B cell (primary cell): ENCODE measurements at places on chromosomes 13 and 19.

DNA sequence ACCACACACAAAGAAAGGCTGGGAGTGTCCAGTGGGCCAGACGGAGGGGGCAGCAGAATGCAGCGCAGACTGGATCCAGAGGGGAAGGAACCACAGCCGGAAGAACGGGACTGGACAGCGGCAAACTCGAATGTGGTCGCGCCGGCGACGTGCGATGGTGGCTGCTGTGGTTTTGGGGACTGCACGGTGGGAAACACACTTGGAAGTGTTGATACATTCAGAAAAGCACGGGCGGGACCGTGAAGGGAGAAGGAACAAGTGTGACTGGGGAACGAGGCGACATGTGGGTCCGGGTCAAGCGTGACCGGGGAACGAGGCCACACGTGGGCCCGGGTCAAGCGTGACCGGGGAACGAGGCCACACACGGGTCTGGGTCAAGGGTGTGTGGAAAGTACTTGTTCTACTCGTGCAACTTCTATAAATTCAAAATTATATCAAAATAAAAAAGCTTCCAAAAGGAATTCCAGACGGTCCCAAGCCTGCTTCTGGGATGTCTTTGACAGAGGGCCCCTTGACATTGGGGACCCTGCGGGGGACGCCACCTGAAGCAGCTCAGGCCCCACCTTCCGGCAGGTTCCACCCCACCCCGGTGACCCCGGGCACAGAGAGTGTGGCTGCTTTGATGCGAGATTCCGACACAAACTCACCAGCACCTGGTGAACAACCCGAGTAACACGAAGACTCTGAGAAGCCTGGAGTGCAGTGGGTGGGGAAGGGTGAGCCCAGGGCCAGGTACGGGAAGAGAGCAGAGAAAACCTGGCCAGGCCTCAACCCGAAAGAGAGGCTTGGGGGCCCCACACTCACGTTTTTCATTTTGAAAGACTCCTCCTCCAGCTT, 25.1 kb upstream of the C13orf46 start:
- no peak for DNase-seq
- no peak overlapping the region for H3K4me3 ChIP-seq
- no peaks in the 10 kb centered on the region for H3K27me3 ChIP-seq
- peaks cover 56% of the 10 kb centered on the region for H3K36me3 ChIP-seq
- no peak overlapping the region for H3K27ac ChIP-seq

DNA sequence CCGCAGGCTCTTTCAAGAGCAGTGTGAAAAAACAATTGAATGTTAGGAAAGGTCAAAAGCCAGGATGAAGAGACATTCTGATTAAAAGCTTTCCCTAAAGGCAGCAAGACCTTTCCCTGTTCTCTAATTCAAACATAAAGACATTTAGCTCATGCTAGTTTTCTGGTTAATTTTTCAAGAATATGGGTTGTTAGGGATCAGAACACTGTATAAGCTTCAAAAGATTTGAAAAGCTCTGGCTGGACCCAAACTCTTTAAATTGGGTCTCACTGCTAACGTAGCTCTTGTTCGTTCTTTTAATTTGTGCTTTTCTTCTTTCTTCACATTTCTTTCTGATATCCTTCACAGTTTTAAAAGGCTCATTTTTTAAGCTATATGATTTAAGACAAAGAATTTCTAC, 877.0 kb downstream of the EFNB2 start:
- DNase-seq, result no peak
- no peaks in the 10 kb centered on the region for H3K4me1 ChIP-seq
- H3K4me3 ChIP-seq, result no peak overlapping the region
- H3K27me3 ChIP-seq, result no peaks in the 10 kb centered on the region
- no peaks in the 10 kb centered on the region for H3K36me3 ChIP-seq

DNA sequence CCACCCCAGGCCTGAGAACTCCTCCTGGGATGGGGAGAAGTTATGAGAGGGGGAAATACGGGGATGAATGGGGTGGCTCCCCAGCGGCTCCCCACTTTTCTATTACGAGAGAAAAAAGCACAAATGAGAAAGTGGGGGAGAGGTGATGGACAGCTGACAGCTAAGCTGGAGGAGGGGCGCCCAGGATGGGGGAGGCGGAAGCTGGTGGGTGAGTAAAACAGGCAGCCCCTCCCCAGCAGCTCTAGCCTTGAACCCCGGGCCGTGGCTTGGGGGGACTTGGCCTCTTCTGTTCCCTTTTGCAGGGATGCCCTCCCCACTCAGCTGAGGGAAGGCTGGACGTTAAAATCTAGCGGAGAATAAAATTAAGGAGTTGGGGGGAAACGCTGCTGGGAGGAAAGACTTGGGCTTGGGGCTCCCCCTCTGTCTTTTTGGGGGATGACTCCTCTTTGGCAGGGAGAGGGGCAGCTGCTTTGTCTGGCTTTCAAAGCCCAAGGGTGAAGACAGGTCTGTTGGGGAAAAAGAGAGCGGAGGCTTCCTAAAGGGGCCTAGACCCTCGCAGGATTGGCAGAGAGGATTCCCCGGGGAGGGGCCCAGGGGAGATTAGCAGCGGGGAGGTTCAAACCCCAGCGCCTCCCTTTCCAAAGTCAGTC, 1.4 kb upstream of the SAMD1 start:
- H3K27me3 ChIP-seq, result no peaks in the 10 kb centered on the region
- peak overlapping the region; percentile 89 for H3K4me3 ChIP-seq
- H3K27ac ChIP-seq, result peak overlapping the region; percentile 87
- H3K36me3 ChIP-seq, result peaks cover 6% of the 10 kb centered on the region
- DNase-seq, result no peak

- no peaks in the 10 kb centered on the region for H3K27me3 ChIP-seq
- H3K27ac ChIP-seq, result no peak overlapping the region
- H3K36me3 ChIP-seq, result no peaks in the 10 kb centered on the region
- no peak overlapping the region for H3K4me3 ChIP-seq
- H3K4me1 ChIP-seq, result no peaks in the 10 kb centered on the region
Measured at GRCh38 chr19:21922276-21922675, 86.3 kb upstream of the ZNF43 start.

GRCh38 chr13:111860231-111860552, 206.8 kb upstream of the SOX1 start:
- no peak for DNase-seq
- no peaks in the 10 kb centered on the region for H3K36me3 ChIP-seq
- no peaks in the 10 kb centered on the region for H3K27me3 ChIP-seq
- no peak overlapping the region for H3K4me3 ChIP-seq
- H3K4me1 ChIP-seq, result no peaks in the 10 kb centered on the region
- H3K27ac ChIP-seq, result no peak overlapping the region

GRCh38 chr13:49936968-49937273, 781 bp upstream of the SPRYD7 start:
- peaks cover 15% of the 10 kb centered on the region for H3K4me1 ChIP-seq
- H3K27ac ChIP-seq, result peak overlapping the region; percentile 90
- no peak for DNase-seq
- no peaks in the 10 kb centered on the region for H3K27me3 ChIP-seq
- peak overlapping the region; percentile 76 for H3K4me3 ChIP-seq
- H3K36me3 ChIP-seq, result no peaks in the 10 kb centered on the region

DNA sequence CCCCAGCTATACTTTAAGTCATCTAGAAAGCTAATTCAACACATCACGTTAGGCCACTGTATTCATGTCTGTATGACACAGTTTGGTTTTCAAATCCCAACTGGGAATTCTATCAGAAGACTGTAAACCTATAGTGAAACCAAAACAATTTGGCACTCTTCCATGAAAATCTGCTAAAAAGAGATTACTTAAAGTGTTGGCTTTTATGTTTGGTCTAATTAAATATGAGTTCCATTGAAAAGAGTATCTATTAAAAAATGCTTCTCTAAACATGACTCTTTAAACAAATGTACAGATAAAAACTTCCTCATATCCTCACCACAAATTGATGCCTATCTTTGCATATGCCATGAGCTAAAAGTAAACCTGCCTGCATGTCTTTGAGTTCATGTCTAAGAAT, 25.4 kb downstream of the PCDH9 start:
- peaks cover 10% of the 10 kb centered on the region for H3K4me1 ChIP-seq
- H3K4me3 ChIP-seq, result no peak overlapping the region
- no peak overlapping the region for H3K27ac ChIP-seq
- no peak for DNase-seq

DNA sequence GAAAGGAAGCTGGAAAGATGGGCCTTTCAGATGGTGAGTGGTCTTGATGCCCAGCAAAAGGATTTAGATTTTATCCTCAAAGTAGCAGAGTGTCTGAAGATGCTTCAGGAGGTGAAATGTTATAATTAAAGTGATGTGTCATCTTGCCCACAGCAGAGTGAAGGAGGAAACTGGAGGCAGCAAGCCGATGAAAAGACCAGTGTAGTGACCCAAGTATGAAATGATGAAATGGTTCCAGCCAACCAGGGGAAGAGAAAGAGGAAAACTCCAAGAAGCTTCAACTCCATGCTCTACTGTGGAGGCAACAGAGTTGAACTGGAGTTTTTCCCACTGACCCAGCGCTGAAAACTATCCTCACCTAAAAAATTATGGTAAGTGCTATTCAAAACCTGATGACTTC, 66.7 kb downstream of the FOXO1 start:
- H3K27ac ChIP-seq, result peak overlapping the region; percentile 85
- H3K36me3 ChIP-seq, result no peaks in the 10 kb centered on the region
- H3K27me3 ChIP-seq, result no peaks in the 10 kb centered on the region
- peaks cover 86% of the 10 kb centered on the region for H3K4me1 ChIP-seq

GRCh38 chr19:41929536-41930071, 1.4 kb upstream of the ERFL start:
- DNase-seq, result no peak
- peaks cover 53% of the 10 kb centered on the region for H3K4me1 ChIP-seq
- H3K27ac ChIP-seq, result no peak overlapping the region

DNA sequence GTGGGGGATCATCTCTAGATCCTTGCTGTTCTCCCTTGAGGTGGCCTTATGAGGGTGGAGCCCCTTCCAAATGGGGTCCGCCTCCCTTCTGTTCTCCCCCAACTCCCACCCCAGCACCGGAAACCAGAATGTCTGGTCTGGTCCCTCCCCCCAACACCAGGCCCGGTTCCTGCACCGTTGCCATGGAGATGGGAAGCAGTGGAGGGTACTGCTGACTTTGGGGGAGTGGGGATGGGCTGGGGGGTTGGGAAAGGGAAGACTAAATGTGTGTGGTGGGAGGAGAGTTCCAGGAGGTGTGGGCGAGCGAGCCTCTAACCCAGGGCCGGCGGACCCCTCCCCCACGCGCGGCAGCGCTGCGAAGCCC, 1.7 kb downstream of the SHANK1 start:
- peaks cover 11% of the 10 kb centered on the region for H3K4me1 ChIP-seq
- no peak overlapping the region for H3K4me3 ChIP-seq
- no peaks in the 10 kb centered on the region for H3K36me3 ChIP-seq
- H3K27ac ChIP-seq, result no peak overlapping the region
- H3K27me3 ChIP-seq, result no peaks in the 10 kb centered on the region
- no peak for DNase-seq

- H3K27me3 ChIP-seq, result no peaks in the 10 kb centered on the region
- H3K27ac ChIP-seq, result no peak overlapping the region
Measured at GRCh38 chr13:113756441-113757097, 2.5 kb upstream of the TMEM255B start.

DNA sequence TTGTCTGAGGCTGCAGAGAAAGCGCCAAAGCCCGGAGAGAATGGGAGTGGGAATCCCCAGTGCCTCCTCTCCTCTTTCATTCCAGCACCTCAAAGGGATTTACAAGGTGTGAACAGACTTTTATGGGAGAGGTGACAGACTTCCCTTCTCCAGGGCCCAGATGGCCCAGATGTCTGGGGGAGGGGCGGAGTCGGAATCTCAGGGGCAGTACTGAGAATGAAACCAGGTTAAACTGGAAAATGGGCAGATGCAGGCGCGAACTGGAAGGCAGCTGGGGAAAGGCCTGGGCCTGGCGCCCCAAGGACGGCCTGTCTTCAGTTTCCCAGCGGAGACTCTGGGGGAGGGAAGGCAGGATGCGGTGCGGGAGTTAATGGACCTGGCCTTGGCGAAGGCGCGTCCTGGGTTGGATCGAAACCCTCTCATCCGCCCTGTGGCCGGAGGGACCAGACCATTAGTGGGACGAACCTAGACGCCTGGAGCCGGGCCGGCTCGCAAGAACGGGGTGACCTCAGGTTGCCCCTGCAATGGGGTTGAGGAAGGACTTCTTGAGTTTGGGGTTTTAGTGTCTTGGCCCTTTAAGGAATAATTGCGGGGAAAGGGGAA, 592 bp upstream of the TRIP10 start:
- H3K4me1 ChIP-seq, result peaks cover 51% of the 10 kb centered on the region
- H3K4me3 ChIP-seq, result peak overlapping the region; percentile 33
- no peaks in the 10 kb centered on the region for H3K36me3 ChIP-seq

- H3K4me1 ChIP-seq, result peaks cover 13% of the 10 kb centered on the region
- H3K36me3 ChIP-seq, result peaks cover 2% of the 10 kb centered on the region
- peak; percentile 87 for DNase-seq
- H3K27ac ChIP-seq, result peak within 1 kb of the TSS; percentile 92
- peak within 1 kb of the TSS; percentile 88 for H3K4me3 ChIP-seq
Measured at GRCh38 chr19:34254046-34254697, at the start of gene GARRE1. TSS of gene GARRE1 (plus strand) at chr19:34254554. CDS start at chr19:34300474, 45,920 bp downstream.

- H3K27ac ChIP-seq, result no peak overlapping the region
- H3K4me3 ChIP-seq, result no peak overlapping the region
- H3K27me3 ChIP-seq, result no peaks in the 10 kb centered on the region
Measured at GRCh38 chr19:54014920-54015560, 23.6 kb downstream of the CACNG6 start.

GRCh38 chr19:14058182-14059092, 3.4 kb downstream of the PALM3 start:
- peaks cover 22% of the 10 kb centered on the region for H3K4me1 ChIP-seq
- no peaks in the 10 kb centered on the region for H3K36me3 ChIP-seq
- DNase-seq, result no peak
- H3K4me3 ChIP-seq, result no peak overlapping the region

DNA sequence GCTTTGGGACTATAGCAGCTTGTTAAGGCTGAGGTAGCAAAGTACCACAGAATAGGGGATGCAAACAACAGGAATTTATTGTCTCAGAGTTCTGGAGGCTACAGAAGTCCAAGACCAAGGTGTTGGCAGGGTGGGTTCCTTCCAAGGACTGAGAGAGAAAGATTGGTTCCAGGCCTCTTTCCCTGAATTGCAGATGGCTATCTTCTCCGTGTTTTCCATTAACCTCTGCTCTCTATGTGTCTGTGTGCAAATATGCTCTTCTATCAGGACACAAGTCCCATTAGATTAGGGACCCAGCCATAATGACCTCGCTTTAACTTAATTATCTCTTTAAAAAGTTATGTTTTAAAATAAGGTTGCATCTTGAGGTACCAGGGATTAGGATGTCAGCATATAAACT, 1732.9 kb upstream of the SLC10A2 start:
- H3K27ac ChIP-seq, result no peak overlapping the region
- no peak overlapping the region for H3K4me3 ChIP-seq
